ENCODE measurements at places on chromosomes 2 and 18. TPM values are rescaled to one million over a fixed set of nuclear protein-coding genes. Genes with fewer than 3 reads are reported as not detected.

DNA sequence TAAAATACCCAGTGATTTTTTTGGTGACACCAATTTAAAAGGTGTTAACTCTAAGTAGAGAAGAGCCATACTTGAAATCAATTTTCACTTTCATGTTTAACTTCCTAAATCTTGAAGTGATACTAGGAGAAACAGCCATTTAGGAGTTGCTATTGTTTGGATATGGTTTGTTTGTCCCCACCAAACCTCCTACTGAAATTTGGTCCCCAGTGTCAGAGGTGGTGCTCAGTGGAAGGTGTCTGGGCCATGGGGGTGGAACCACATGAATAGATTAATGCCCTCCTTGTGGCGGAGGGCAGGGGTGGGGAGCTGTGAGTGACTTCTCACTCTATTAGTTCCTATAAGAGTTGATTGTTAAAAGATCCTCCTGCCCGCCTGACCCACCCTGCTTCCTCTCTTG lies 377.9 kb downstream of the DLGAP1 start:
- no peaks in the 10 kb centered on the region for H3K27me3 ChIP-seq
- no peaks in the 10 kb centered on the region for H3K4me1 ChIP-seq
- no peak overlapping the region for H3K4me3 ChIP-seq
- no peak for DNase-seq

GRCh38 chr2:172131713-172132555 lies 29.2 kb upstream of the DLX2 start:
- H3K27me3 ChIP-seq = no peaks in the 10 kb centered on the region
- no peaks in the 10 kb centered on the region for H3K4me1 ChIP-seq
- no peak overlapping the region for H3K4me3 ChIP-seq
- no peak for DNase-seq
- no peaks in the 10 kb centered on the region for H3K36me3 ChIP-seq

DNA sequence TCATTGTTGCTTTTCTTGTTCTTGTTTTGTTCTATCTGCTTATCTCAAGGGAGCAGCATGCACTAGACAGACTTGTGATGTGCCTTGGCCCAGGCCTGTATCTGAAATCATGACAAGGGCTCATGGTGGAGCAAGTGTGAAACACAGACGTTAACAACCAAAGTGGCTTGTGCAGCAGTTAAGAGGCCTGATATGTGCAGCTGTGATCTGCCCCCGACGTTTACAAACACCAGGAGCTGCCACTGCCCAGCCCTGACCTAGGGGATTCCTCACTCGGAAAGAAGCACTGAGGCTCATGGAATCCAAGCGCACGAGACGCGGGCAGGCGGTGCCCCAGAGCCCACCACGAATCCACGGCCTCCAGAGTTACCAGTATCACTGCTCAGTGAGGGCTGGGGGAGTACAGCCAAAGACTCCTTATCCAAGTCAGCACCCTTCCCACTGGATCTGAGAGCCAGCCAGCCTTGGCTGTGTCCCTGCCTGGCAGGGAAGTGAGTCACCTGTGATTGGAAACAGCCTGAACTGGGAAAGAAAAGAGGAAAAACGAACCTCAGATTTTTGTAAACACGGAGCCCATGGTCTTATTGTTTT lies 62.3 kb upstream of the SNTG2 start:
- no peak overlapping the region for H3K27ac ChIP-seq
- no peaks in the 10 kb centered on the region for H3K4me1 ChIP-seq
- no peak overlapping the region for H3K4me3 ChIP-seq
- H3K27me3 ChIP-seq = peaks cover 8% of the 10 kb centered on the region

RGPD4 gene
- not detected for total RNA-seq

GRCh38 chr18:13612196-13612997 lies 114.0 kb downstream of the FAM210A start:
- peak overlapping the region; percentile 38 for H3K4me3 ChIP-seq
- no peaks in the 10 kb centered on the region for H3K27me3 ChIP-seq
- peak overlapping the region; percentile 9 for H3K27ac ChIP-seq

GRCh38 chr2:187986390-187987105 lies 305.1 kb upstream of the GULP1 start:
- H3K27ac ChIP-seq = no peak overlapping the region
- no peak overlapping the region for H3K4me3 ChIP-seq
- no peaks in the 10 kb centered on the region for H3K27me3 ChIP-seq
- no peak for DNase-seq
- no peaks in the 10 kb centered on the region for H3K36me3 ChIP-seq
- H3K4me1 ChIP-seq = no peaks in the 10 kb centered on the region

PRSS56 gene
- total RNA-seq = not detected

MERTK gene
- total RNA-seq = 17.4 TPM

GRCh38 chr18:43662657-43663056 lies 385.4 kb upstream of the SYT4 start:
- H3K4me3 ChIP-seq = no peak overlapping the region
- no peak for DNase-seq
- H3K27ac ChIP-seq = no peak overlapping the region

ATF2 gene
- total RNA-seq = 6.7 TPM

GRCh38 chr2:86221066-86221684 lies 21.9 kb downstream of the MRPL35 start:
- no peaks in the 10 kb centered on the region for H3K36me3 ChIP-seq
- H3K27me3 ChIP-seq = no peaks in the 10 kb centered on the region
- peak; percentile 64 for DNase-seq
- H3K4me3 ChIP-seq = no peak overlapping the region
- H3K27ac ChIP-seq = no peak overlapping the region

ESPNL gene
- 1.3 TPM for total RNA-seq

- H3K27me3 ChIP-seq = no peaks in the 10 kb centered on the region
- DNase-seq = no peak
These were observed 159.4 kb downstream of the CD8B2 start for GRCh38 chr2:106646605-106647004.

Measured in stomach (tissue), 19 donors.